Activated gamma-delta T cell (primary cell): ENCODE measurements at places on chromosomes 16 and 17.

DNA sequence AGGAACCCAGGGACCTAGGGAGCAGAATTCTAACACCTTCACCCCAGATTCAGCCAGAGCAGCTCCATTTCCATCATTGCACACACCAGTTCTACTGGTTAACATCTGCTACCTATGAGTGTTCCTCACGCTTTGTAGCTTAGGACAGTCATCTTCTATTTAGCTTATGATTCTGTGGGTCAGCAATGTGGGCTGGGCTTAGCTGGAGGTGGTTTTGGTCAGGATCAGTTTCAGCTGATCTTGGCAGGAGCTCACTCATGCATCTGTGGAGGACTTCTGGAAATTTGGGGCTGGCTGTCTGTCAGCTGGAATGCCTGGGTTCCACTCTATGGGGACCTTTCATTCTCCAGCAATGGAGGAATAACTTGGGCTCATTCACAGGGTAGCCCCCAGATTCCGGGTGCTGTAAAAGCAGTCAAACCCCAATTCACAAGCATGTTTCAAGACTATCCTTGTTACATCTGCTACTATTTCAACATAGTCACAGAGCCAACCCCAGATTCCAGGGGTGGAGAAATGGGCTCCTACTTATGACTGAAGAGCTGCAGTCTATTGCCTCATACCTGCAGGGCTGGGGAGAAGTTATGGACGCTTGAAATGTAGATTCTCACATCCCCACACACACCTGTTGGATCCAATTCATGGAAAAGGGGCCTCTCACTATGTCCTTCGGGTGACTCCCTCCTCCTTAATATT lies 3.4 kb upstream of the HP start:
- DNase-seq = no peak

GRCh38 chr17:48609759-48610281 lies 997 bp downstream of the HOXB7 start:
- DNase-seq = no peak

- no peak for DNase-seq
Measured at GRCh38 chr17:66152756-66153155, 39.2 kb downstream of the CEP112 start.

DNA sequence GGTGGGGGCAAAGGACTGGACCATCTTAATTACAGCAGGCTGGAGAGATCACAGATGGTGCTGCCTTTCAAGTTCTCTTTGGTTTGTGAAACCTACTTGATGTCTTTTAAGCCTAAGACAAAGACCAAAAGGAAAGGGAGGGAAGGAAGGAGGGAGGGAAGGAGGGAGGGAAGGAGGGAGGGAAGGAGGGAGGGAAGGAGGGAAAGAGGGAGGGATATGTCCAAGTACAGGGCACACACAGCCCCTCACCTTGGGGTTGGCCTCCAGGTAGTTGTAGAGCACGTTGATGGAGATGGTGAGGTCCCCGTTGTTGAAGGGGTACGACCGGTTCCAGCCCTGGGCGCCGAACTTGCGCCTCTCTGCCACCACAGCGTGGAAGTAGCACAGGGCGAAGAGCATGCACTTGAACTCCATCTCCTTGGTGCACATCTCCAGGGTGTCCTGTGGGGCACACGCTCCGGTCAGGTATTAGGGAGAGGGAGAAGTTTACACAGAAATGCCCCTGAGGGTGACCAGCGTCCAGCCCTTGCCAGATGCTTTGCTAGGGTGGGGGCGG lies 55.4 kb downstream of the PGS1 start:
- DNase-seq = no peak

GRCh38 chr17:9052921-9053320 lies 31.6 kb downstream of the NTN1 start:
- DNase-seq = no peak

DNA sequence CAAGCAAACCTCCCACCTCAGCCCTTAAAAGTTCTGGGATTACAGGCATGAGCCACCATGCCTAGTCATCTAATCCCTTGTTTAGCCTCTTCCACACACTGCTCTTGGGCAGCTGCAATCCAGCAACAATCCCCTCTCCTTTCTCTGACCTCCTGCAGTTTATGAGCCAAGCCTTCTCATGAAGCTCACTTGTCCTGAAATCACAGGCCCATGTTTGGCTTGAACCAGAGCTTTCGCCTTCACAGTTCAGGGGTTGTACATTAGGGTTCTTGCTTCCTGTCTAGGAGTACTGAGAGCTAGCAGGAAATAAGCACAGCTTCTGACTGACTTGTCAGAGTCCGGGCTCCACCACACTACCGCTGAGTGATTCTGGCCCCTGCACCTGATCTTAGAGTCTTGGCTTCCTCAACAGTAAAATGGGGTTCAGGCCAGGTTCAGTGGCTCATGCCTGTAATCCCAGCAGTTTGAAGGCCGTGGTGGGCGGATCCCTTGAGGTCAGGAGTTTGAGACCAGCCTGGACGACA lies 16.3 kb downstream of the ERAL1 start:
- DNase-seq = no peak

DNA sequence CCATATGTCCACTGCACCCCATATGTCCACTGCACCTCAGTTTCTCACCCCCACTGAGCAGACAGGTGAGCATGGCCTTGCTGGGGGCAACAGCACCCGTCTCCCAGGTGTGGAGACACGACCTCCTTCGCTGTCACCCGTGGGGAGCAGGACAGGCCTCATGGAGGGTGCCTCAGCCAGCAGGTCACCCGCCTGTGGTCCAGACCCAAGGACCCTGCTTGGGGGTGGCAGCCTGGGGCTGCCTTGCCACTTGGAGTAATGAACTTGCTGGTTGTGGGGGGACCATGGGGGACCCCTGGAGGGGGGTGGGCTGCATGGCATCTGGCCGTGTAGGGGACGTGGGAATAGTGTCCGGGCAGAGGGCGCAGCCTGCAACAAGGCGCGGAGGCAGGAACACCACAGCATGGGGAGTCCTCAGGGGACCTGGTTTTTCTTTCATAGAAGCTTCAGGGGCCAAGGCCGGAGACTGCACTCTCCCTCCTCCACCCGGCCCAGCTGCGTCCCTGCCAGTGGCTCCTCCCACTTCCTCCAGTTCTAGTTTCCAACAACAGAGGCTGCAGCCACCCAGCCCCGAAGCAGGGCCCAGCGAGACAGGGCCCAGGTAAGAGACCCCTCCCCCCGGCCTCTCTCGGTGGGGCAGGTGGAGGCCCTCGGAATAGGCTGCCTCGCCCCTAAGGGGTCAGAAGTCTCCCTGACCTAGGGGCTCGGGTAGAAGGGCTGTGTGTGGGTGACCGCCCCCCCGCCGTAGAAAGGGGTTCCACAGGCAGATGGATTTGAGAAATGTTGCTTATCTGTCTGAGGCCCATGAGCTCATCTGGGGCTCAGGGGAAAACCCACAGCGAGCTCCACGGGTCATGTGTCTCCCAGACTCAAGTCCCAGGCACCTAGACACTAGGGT lies at the start of gene NHLRC4:
TSS of gene NHLRC4 (plus strand) at position 531 of the 898 bp plus-strand sequence. CDS start 1,043 bp downstream, outside the sequence.
- no peak for DNase-seq

- no peak for DNase-seq
Measured at GRCh38 chr16:14562691-14563491, 67.2 kb downstream of the PARN start.

DNA sequence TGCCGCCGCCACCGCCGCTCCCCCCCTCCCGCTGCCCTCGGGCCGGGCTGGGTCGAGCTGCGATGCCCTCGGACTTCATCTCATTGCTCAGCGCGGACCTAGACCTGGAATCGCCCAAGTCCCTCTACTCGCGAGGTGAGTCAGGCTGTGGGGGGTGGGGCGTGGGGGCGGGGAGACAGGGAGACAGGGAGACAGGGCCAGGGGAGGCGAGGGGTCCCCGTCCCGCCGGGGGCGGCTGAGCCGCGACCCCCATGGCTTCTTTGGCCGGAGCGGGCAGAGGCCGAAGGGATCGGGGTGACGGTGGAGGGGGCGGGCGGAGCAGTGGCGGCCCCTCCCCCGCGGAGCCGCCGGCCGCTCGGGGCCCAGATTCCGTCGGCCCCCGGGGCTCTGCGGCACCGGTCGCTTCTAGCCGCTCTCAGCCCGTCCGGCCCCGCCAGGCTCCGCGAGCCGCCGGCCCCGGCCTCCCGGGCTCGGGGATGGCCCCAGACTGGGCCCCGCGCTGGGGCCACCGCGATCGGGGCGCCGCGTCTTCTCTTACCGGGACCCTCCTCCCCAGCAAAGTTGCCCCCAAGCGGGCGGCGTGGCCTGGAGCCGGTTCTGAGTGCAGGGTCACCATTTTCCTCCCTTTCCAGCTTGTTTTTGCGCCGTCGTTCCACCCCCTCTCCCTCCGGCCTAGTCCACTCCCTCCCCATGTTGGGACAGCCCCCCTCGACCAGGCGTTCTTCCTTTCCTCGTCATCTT lies 644 bp downstream of the NFAT5 start:
- DNase-seq = peak; percentile 34

DNA sequence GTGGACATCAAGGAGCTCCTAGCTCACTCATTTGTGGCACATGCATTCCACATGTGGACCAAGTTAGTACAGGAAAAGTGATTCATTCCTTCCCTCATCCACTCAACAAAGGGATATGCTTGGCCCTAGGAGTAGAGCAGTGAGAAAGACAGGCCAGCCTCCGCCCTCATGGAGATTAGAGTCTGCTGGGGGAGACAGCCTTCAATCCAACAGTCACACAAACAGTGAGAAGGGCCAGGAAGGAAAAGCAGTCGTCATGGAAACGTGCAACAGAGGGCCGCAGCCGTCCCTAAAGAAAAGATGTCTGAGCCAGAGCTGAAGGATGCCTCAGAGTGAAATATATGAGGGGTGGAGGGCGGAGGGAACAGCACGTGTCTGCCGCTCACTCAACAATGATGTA lies 109.9 kb downstream of the VPS53 start:
- DNase-seq = no peak

DNA sequence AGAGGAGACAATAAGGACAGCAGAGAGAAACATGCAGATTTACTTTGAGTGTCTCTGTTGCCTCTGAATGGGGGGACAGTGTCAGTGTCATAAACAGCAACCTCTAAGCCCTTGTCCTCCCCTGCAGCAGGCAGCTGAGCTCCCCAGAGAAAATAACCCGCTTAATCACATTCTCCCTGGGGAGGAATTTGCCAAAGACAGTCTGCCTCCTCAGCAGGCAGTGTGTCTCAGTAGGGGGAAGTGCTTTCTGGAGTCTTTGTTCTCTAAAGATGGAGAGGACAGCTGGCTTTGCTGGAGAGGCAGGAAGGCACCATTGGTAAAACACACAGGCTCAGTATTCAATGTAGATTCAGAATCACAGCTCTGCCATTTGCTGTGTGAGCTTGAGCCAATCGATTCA lies 16.1 kb downstream of the TEKT5 start:
- no peak for DNase-seq
